Stimulated activated naive B cell treated with anti-CD40 and anti-IgM and Interleukin-4, amounts not matched to agents 10 μg/mL and 1 μg/mL and 100 μg/mL, for 72 hours (primary cell): ENCODE measurements at places on chromosomes 16 and 17.
A peak's percentile ranks its signal among the peaks of the same experiment; 100 is the strongest.

DNA sequence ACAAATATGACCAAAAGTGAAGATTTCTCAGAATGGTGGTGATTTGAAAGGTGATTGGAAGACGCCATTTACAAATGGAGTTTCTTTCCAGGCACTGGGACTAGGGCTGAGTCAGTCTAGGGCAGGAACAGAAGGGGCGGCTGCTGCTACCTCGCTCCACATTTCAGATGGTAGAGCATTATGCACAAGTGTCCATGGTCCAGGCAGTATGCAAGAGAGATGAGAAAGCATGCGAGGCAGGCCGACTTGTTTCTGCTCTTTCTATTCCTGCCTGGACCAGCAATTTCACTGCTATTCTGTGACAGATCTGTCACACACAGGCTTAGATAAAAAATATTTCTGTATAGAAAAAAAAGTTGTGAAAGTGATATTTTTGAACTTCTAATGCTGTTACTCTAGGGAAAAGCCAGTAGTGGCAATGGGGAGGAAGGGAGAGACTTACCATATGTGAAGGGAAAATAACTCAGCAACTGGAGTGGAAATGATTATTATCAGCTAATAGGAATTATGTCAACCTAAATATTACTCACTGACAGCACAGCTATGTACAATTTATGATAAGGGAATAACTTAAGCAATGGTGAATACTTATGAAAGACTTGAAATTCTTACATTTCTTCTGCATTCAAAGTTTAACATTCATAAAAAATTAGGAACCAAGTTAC, 134.7 kb upstream of the NETO2 start:
- no peak for DNase-seq

GRCh38 chr16:15810411-15810810, 46.4 kb downstream of the MYH11 start:
- DNase-seq, result no peak

- DNase-seq, result no peak
Measured at GRCh38 chr17:332558-333322, 19.9 kb downstream of the RPH3AL start.

GRCh38 chr16:67456391-67457081, 24.4 kb downstream of the ATP6V0D1 start:
- DNase-seq, result no peak

DNA sequence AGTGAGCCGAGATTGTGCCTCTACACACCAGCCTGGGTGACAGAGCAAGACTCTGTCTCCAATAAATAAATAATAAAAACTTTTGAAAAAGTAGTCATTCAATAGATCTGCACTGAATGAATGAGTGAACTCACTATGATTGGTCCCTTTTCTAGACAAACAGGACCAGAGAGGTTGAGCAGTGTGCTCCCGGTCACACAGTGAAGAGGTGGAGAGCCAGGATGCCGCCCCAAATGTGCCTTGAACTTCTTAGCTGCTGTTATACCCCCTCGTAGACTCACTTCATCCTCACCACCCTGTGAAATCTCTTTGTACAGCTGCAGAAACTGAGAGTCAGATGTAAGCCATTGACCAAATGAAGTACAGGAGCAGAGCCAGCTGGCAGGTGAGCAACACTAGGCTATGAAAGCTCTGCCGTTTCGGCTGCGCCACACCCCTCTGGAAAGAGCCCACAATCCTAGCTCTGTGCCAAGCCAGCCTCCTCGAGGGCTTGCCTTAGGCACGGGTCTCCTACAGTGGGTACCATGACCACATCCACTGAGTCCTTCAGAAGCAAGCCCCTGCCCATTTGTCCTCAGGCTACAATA, 7.8 kb upstream of the KIAA0513 start:
- no peak for DNase-seq

DNA sequence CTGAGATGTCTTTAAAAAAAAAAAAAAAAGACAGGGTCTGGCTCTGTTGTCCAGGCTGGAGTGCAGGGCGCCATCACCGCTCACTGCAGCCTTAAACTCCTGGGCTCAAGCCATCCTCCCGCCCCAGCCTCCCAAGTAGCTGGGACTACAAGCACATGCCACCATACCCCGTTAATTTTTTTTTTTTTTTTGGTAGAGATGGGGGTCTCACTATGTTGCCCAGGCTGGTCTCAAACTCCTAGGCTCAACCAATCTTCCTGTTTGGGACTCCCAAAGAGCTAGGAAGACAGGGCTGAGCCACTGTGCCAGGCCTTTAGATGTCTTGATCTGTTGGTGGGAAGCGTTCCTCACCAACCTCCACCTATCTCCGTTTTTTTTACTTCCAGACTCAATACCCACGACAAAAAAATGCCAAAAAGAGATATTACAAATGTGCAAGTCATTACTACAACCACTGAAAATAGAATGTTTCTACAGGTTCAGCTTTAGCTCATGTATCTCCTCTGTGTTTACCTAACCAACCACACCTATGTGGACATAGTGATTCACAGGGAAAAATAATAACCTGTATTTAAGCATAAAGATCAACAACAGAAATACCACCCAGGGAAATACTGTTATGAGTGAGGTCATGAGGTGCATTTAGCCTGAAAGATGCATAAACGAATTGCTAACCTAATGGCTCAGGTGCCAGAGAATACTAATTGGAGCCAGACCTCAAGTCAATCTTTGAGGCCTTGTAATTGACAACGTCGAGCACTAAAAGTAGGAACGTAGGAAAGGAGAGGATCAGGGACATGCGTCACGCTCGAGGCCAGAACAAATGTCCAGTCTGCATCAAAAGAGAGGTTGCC, 22.6 kb downstream of the NACA2 start:
- no peak for DNase-seq

DNA sequence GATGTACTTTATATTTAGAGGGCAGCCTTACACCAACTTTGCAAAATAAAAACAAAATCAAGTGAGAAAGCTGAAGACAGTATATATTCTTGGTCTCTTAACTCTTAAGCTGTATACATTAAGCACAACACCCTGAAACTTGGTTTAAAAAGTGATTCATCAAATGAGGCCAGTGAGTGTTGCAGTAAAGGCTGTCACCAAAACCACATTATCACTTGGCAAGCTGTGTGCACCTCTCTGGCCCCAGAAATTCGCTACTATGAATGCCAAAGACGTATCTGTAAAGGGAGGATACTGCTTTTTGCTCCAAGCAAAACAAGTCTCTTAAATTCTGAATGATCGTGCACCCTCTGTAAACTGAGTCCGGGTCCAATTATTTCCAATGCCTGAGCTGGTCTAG, 163.9 kb downstream of the ZFHX3 start:
- no peak for DNase-seq

GRCh38 chr17:8598913-8599312, 31.6 kb downstream of the MYH10 start:
- DNase-seq, result peak; percentile 11

DNA sequence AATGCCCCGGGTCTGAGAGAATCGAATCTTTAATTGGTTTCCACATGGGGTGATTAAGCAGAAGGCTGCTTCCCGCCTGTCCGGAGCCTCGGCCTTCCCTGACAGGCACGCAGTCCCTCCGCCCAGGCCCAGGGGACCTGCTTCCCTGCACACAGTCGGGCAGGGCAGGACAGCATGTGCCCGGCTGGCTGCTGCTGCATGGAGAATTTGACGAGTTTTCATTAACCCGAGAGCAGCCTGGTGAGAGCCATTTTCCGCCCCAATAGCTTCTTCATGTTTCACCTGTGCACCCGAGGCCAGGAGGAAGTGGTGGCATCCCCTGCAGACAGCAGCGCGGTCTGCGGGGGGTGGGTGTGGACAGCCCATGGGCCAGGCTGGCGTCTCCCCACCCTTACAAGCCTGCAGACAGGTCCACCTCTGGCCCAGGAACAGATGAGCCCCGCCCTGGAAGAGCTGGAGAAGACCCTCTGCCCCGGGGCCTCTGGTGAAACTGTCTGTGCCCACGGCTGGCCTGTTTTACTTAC, 67.0 kb downstream of the KLHDC4 start:
- DNase-seq, result peak; percentile 27

GRCh38 chr16:67537270-67537635, 8.6 kb downstream of the RIPOR1 start:
- DNase-seq, result no peak

GRCh38 chr17:79741751-79742588, 11.2 kb downstream of the ENPP7 start:
- DNase-seq, result peak; percentile 60

- peak; percentile 62 for DNase-seq
Measured at GRCh38 chr16:67803894-67804293, 2.5 kb downstream of the RANBP10 start.
